KG1 (cell line): ENCODE measurements at places on chromosomes 3 and 15.

GRCh38 chr3:65672871-65673815 is 365.6 kb downstream of the MAGI1 start:
- DNase-seq: peak; percentile 29

GRCh38 chr3:99504258-99504657 is 134.1 kb upstream of the COL8A1 start:
- no peak for DNase-seq

DNA sequence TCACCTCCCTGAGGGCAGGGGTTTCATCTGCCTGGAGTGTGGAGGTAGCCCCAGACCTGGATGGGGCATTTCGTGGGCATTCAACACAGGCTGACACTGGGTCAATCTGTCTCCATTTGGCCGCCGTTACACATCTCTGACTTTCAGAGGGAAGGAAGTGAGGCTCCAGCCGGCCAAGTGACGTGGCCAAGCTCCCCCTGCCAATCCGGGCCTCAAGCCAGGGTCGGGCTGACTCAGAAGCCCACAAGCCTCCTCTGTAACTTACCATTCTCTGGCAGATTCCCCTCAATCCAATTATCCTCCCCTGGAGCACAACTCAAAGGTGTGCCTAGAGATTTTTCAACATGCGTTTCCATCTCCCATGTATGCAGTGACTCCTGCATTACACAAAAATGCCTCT is 227.6 kb downstream of the KLF13 start:
- no peak for DNase-seq

DNA sequence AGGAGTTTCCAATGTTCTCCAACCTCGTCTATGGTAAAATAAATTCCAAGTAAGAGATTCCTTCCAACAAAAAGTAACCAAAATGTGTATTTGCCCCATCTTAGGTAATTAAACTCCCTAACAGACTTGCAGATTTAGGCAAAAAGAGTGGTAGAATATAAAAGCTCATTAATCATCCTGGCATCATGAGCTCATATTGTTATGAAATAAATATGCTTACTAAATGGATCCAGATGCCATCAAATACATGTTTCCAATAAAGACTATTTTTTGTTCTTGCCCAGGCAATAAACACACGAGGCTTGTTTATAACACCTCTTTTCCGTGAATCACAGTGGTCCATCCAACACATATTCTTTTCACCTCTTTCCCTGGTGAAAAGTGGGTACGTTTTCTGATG is 189.4 kb downstream of the THSD4 start:
- no peak for DNase-seq
